SJSA1 (cell line): ENCODE measurements at places on chromosomes 16 and 17. TPM values are rescaled to one million over a fixed set of nuclear protein-coding genes. Genes with fewer than 3 reads are reported as not detected.

Gene CCL11
- total RNA-seq = not detected in 2 replicates

Gene SPSB3
- 19.9 and 21.1 TPM in 2 replicates for total RNA-seq

Gene TEKT5
- not detected in 2 replicates for total RNA-seq

Gene TBC1D26
- not detected in 2 replicates for total RNA-seq

DNA sequence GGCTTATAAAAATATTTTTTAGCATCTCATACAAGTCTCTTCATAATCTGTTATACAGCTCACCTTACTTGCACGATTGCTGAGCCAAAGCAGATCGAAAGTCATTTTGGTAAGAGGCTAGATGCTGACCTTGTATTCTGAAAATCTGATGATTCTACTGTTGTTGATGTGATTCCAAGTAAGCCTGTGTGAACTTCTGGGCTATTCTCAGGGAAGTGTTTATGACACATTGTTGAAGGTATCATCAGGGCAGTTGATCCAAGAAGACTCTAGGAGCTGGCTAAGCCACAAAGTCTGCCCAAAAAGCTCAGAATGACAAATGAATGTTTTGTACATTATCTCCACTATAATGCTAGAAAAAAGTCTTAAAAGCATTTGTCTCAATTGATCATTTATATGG lies 16.0 kb downstream of the OMG start:
- DNase-seq = no peak

GRCh38 chr17:5816491-5817070 lies 232.3 kb upstream of the NLRP1 start:
- DNase-seq = no peak

DNA sequence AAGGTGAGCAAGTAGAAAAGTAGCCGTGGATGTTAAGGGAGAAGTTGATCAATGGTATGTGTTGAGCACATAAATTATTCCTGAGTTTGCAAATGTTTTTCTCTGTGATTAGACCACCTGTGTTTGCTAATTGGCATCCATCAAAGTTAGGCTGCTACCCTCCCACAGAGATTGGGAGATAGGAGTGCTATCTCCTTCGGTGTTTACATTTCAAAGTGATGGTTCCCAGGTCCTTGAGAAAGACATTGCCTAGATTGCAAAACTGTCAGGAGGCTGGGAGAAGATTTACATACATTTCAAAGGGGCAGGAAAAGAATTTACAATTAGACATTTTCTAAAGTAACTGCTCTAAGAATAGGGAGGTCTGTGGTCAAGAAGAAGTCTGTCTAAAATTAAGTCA lies 54.3 kb upstream of the CNTNAP4 start:
- DNase-seq = no peak

- no peak for DNase-seq
These were observed 23.4 kb upstream of the RBFOX3 start for GRCh38 chr17:79633993-79634813.

- DNase-seq = no peak
These were observed 118.4 kb upstream of the IRX5 start for GRCh38 chr16:54812229-54812628.

DNA sequence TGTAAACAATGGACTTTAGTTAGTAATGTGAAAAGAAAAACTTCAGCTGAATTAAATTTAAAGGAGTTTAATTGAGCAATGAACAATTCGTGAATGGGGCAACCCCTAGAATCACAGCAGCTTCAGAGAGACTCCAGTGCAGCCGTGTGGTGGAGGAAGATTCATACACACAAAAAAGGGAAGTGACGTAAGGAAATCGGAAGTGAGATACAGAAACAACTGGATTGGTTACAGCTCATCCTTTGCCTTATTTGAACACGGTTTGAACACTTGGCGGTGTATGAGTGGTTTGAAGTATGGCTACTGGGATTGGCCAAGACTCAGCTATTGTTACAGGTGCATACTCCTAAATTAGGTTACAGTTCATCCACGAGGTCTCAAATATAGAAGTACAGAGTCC lies 460.4 kb upstream of the ASIC2 start:
- no peak for DNase-seq

DNA sequence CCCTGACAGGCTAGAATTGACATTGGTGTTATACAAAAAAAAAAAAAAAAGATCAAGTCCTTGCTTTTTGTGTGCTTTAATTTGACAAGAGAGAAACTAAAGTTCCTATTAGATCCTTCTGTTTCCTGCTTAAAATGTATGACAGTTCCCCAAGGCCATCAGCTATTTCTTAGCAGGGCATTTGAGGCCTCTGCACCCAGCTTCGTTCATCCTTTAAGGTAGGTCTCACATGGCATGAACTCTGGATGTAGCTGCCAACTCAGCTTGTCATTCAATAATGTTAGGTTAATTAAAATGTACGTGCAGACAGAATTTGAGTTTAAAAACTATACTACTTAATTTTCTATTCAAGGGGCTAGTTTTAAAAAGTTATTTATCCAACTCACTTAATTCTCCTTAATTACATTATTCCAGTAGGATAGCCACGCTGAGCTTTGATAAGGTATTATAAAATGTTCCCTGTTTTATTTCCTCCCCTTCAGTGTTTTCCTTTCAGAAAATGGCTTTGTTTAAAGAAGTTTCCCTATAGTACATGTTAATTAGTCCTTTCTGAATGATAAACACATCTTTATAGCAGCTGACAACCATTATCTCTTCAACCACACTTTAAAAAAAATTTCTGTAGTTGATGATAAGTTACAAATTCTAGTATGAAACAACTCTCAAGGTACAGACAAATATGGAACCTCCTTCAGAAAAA lies 1.2 kb upstream of the RFFL start:
- DNase-seq = no peak

GRCh38 chr17:82465023-82465603 lies 6.6 kb downstream of the NARF start:
- no peak for DNase-seq

- no peak for DNase-seq
These were observed 28.8 kb downstream of the MAPK8IP3 start for GRCh38 chr16:1734816-1735215.

GRCh38 chr17:11880714-11881113 lies 116.6 kb downstream of the ZNF18 start:
- DNase-seq = no peak

- peak; percentile 74 for DNase-seq
These were observed 7.6 kb downstream of the CCDC57 start for GRCh38 chr17:82204831-82205719.

DNA sequence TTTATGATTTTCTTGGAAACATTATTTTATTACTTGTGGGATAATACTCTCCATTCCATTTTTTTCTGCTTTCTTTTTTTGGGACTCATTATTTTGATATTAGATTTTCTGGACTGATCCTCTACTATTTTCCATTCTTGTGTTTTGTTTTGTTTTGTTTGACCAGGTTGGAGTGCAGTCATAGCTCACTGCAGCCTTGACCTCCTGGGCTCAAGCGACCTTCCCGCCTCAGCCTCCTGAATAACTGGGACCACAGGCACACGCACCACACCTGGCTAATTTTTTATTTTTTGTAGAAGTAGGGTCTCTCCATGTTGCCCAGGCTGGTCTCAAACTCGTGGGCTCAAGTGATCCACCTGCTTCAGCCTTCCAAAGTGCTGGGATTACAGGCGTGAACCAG lies 44.1 kb downstream of the RBBP6 start:
- no peak for DNase-seq

DNA sequence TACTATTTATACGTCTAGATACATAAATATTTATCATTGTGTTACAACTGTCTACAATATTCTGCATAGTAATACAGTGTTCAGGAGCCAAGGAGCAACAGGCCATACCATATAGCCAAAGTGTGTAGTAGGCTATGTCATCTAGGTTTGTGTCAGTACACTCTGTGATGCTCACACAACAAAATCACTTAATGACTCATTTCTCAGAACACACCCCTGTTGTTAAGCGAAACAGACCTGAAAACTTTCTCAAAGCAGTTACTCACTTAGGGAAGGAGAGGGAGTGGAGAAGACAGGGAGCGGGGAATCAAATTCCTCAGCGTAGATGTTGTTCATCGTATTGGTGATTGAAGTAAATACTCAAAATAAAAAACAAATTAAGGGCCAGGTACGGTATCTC lies 269.5 kb downstream of the STX8 start:
- DNase-seq = no peak

GRCh38 chr17:60630352-60630751 lies 30.4 kb downstream of the PPM1D start:
- DNase-seq = no peak

GRCh38 chr17:59786536-59787319 lies 79.3 kb downstream of the VMP1 start:
- DNase-seq = peak; percentile 100

DNA sequence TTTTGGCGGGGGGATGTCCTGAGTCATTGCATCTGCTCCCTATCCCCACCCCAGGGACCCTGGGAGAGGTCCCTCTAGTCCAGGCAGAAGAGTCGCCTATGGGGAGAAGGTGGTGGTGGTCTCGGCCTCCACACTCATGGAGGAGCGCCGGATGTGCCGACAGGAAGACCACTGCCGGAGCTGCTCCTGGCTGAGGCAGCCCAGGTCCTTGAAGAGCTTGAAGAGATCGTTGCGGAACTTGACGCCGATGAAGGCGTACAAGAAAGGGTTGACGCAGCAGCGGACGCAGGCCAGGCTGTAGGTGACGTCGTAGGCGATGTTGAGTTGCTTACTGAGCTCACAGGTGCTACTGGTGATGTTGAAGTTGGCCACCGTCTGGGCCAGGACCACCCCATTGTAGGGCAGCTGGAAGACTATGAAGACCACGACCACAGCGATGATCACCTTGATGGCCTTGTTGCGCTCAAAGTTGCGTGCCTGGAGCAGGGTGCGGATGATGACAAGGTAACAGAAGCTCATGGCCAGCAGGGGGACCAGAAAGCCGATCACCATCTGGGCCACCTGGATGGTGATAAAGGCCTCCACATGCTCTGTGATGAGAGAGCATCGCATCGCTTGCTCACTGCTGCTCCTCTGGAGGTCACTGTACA lies 10.5 kb downstream of the CCR7 start:
- DNase-seq = peak; percentile 36

Gene KIF2B
- not detected in 2 replicates for total RNA-seq

Gene LITAF
- total RNA-seq = 50.8 and 83.4 TPM in 2 replicates

Gene PARD6A
- 0.26 TPM in 1 of 2 replicates, not detected in the other for total RNA-seq

GRCh38 chr17:57955183-57955931 lies at the start of gene CUEDC1:
Gene CUEDC1, minus strand, starts transcription at chr17:57955412. Its CDS starts 69,848 bp downstream, at chr17:57885564.
- peak; percentile 38 for DNase-seq

DNA sequence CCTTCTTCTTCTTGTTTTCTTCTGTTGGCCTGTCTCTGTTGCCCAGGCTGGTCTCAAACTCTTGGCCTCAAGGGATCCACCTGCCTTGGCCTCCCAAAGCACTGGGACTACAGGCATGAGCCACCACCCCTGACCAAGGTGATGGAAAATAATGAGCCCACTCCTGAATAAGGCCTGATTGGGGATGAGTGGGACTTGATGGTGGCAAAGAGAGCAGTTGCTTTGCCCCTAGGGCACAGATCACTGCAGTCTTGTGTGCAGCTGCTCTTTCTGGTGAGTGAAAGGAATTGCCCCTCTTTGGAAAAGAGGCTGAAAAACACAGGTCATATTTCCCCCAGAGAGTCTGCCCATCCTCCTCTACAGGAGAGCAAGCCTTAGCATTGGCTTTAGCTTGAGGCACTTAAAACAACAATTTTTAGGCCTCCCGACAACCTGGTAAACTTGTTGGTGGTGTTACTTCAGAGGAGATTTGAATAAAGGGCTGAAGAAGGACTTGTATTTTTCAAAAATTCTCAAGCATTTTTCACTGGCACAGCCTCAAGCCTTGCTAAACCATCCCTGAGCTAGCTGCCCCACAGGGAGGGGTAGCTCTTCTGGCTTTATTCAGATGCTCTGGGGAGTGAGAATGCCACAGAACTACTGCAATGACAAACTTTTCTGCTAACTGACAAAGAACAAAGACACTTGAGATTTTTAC lies 6.1 kb upstream of the PDP2 start:
- peak; percentile 44 for DNase-seq

- peak; percentile 66 for DNase-seq
These were observed 7.0 kb upstream of the ZFHX3 start for GRCh38 chr16:73054813-73055482.

Gene RPRML
- not detected in 2 replicates for total RNA-seq

DNA sequence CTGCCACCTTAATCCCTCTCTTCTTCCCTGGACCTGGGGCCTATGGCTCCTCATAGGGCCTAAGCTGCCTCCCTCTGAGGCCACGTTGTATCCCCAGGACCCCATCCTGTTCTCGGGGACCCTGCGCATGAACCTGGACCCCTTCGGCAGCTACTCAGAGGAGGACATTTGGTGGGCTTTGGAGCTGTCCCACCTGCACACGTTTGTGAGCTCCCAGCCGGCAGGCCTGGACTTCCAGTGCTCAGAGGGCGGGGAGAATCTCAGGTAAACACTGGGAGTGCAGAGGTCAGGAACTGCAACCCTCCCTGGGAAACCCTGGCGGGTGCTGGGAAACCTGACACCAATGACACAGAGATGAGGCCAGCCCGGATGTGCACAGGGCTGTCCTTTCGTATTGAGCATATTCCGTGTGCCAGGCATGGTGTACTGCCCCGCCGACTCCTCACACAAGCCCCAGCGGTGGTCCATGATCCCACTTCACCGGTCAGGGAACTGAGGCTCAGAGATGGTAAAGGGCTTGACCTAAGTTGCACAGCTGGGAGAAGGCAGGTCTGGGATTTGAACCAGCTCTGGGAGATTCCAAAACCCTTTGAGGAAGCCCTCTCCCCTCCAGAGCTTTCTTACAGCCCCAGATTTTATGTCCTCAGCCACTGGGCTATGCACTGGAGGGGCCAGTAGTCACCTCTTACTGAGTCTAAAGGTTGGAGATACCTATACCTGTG lies 22.9 kb downstream of the ANKRD40 start:
- DNase-seq = no peak

Gene CTRB1
- total RNA-seq = not detected in 2 replicates

- DNase-seq = peak; percentile 14
These were observed 26.5 kb upstream of the C16orf87 start for GRCh38 chr16:46857368-46857945.

Gene MYL11
- total RNA-seq = not detected in 2 replicates

- peak; percentile 95 for DNase-seq
These were observed 198.9 kb downstream of the ZFHX3 start for GRCh38 chr16:72848759-72849664.

GRCh38 chr17:29140631-29141513 lies 39.3 kb downstream of the MYO18A start:
- DNase-seq = no peak

Gene SEZ6
- not detected in 2 replicates for total RNA-seq

DNA sequence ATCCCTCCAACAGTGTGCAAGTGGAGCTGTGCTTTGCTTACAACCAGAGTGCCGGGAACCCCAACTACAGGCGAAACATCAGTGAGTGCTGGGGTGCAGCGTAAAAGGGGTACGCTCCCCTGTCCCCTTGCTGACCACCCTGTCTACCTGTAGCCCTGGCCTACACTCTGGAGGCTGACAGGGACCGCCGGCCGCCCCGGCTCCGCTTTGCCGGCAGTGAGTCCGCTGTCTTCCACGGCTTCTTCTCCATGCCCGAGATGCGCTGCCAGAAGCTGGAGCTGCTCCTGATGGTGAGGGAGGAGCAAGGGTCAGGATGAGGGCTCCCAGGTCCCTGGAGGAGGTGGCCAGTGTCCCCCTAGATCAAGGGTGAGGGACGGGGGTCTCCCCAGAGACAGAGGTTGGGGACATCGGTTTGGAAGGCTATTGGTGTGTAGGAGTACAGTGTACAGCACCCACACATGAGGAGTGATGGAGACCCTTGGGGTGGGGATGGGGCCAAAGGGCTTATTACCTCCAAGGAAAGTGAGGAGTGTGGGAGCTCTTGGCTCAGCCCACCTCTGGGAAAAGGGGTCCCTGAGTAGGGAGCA lies 19.6 kb upstream of the PDK2 start:
- no peak for DNase-seq

GRCh38 chr16:84541999-84542817 lies 37.7 kb upstream of the MEAK7 start:
- no peak for DNase-seq

Gene THRA
- 14.0 and 14.4 TPM in 2 replicates for total RNA-seq

GRCh38 chr17:35708951-35709350 lies 22.5 kb upstream of the RASL10B start:
- DNase-seq = no peak
